ENCODE measurements at places on chromosomes 6 and 20.

GRCh38 chr20:22099348-22099747 is 393.9 kb downstream of the PAX1 start:
- no peak for DNase-seq

DNA sequence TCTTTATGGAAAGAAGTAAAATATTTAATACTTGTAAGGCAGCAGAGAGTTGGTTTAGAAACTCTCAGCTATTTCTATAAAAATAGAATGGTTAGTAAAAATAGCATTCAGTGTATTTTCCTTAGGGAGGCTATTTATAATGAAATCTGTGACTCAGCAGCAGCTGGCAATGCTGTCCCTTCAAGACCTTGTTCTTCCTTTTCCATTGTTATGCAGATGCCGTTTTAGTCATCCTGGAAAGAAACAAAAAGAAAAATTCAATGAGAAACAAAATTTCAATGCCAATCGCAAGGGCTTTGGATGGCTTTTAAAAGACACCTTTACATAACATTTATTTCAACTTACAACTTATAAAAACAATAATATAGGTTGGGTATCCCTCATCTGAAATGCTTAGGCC is 17.5 kb downstream of the MPC1 start:
- no peak for DNase-seq

- no peak for DNase-seq
Measured at GRCh38 chr6:158249340-158249836, 62.9 kb upstream of the TULP4 start.

DNA sequence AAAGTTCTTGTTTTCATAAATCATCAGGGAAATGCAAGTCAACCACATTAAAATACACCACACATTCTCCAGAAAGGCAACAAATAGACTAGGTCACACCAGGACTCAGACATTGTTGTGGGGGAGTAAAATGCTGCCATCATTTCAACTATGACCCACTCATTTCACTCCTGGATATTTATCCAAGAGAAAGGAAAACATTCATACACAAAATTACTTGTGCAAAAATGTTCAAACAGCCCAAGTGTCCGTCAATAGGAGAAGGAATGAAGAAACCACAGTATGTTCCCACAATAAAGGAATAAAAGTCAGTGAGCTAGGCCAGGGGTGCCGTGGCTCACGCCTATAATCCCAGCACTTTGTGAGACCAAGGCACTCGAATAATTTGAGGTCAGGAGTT is 81.5 kb upstream of the QKI start:
- no peak for DNase-seq

GRCh38 chr6:7323074-7323473 is 10.1 kb upstream of the SSR1 start:
- no peak for DNase-seq

- no peak for DNase-seq
Measured at GRCh38 chr6:403659-404655, 12.4 kb downstream of the IRF4 start.
